Effector memory CD4-positive, alpha-beta T cell (primary cell): ENCODE measurements at places on chromosomes 5 and 9.
A peak's percentile ranks its signal among the peaks of the same experiment; 100 is the strongest.

DNA sequence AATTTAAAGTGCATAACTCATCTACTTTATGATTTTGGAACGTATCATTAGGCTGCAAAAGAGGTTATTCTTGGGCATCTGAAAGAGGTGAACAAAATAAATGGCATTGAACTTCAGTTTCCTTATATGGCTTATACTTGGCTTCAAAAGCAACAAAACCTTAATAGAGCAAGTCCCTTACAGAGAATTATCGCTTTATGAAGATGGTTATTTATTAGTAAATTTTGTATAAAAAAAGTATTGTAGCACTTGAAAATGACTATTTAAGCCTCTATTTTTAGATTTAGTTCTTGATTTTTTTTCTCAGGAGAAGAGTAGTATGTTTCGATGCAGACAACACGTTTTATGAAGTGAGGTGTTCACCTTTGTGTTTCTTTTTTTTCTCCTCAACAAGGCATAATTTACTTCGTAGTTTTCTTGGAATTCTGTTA lies 2.0 kb downstream of the ERBIN start:
- H3K36me3 ChIP-seq: no peaks in the 10 kb centered on the region
- H3K27ac ChIP-seq: peak overlapping the region; percentile 97
- H3K4me1 ChIP-seq: peaks cover 7% of the 10 kb centered on the region
- no peaks in the 10 kb centered on the region for H3K27me3 ChIP-seq

DNA sequence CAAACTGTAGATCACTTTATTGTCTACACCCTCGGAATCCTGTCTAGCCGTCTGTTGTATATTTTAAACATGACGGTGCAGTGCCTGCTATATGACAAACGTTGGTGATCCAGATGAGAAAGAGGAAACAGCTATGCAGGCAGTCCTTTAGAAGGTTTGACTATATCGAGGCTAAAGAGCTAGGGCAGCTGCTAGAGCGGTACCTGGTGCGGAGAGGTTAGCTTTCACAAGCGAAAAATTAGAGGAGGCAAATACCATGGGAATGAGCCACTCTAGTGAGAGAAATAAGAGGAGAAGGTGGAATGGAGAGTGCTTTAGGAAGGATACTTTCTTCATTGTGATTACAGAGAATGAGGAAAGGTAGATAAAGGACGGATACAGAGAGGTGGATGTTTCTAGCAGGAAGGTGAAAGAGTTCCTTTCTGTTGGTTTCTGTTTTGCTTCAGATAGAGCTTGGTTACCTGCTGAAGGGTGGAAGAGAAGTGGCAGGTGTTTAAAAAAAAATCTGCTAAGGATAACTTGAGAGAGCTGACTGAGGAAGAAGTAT lies 959 bp upstream of the FBXL17 start:
- H3K27me3 ChIP-seq: no peaks in the 10 kb centered on the region
- H3K36me3 ChIP-seq: no peaks in the 10 kb centered on the region
- no peak for DNase-seq
- peak overlapping the region; percentile 97 for H3K4me3 ChIP-seq
- H3K27ac ChIP-seq: peak overlapping the region; percentile 89

DNA sequence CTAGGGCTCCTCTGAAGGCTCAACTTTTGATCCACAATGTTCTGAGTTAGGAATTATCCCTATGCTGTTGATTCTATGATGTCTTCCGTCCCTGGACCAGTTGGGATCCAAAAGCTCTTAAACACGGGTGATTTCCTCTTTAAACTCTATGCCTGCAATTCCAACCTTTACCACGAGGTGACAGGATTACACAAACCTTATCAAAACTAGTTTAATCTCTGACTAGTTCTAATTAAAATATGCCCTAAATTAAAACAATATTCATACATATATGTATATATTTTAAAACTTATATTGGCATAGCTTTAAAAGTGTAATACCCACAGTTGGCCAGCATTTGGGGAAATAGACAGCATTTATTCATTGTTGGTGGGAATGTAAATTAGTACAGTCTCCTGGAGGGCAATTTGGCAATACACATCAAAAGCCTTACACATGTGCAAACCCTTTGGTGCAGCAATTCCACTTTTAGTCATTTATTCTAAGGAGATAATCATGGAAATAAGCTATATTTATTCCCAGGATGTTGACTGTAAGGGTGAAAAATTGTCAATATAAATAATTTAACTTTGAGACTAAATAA lies 51.6 kb upstream of the PHYKPL start:
- no peaks in the 10 kb centered on the region for H3K36me3 ChIP-seq
- H3K27ac ChIP-seq: no peak overlapping the region
- peaks cover 7% of the 10 kb centered on the region for H3K27me3 ChIP-seq
- no peaks in the 10 kb centered on the region for H3K4me1 ChIP-seq

GRCh38 chr5:123868881-123869280 lies 356.9 kb downstream of the CSNK1G3 start:
- DNase-seq: no peak
- H3K4me3 ChIP-seq: no peak overlapping the region
- H3K4me1 ChIP-seq: no peaks in the 10 kb centered on the region
- H3K27me3 ChIP-seq: no peaks in the 10 kb centered on the region
- no peak overlapping the region for H3K27ac ChIP-seq

GRCh38 chr5:135916638-135917263 lies 21.1 kb upstream of the IL9 start:
- no peak overlapping the region for H3K27ac ChIP-seq
- no peaks in the 10 kb centered on the region for H3K36me3 ChIP-seq
- no peaks in the 10 kb centered on the region for H3K27me3 ChIP-seq
- no peak for DNase-seq
- H3K4me3 ChIP-seq: no peak overlapping the region
- peaks cover 3% of the 10 kb centered on the region for H3K4me1 ChIP-seq

DNA sequence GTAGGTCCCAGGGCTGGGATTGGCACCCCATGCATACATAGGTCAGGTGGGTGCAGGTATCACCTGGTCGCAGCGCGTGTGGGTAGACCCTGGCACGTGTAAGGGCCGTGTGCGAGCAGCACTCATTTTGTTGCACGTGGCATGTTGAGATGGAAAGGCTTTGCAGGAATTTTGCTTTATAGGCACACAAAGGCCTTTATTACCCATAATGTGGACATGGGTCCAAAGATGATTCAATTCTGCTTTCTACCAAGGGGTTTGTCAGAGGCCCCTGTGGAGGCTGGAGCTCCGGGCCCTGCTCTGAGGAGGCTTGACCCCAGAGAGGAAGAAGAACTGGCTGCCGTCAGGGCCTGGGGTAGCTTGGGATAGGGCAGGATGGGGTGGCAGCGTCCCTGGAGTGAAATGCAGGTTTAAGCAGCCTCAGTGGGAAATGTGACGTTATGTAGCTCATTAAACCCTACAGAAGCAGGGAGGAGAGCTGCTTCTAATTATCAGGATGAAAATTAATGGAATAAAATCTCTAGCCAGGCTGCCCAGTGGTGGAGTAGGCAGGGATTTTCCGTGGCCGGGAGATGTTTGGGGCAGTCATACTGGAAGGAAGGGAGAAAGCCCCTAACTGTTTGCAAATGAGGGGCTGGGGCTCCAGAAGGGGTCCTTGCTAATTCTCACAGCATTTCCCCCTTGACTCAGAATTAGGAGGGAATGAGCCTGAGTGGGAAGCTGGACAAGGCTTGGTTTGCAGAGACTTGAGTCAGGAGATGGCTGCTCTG lies 103.3 kb upstream of the PITX1 start:
- no peaks in the 10 kb centered on the region for H3K4me1 ChIP-seq
- no peaks in the 10 kb centered on the region for H3K36me3 ChIP-seq
- DNase-seq: no peak
- H3K4me3 ChIP-seq: no peak overlapping the region

DNA sequence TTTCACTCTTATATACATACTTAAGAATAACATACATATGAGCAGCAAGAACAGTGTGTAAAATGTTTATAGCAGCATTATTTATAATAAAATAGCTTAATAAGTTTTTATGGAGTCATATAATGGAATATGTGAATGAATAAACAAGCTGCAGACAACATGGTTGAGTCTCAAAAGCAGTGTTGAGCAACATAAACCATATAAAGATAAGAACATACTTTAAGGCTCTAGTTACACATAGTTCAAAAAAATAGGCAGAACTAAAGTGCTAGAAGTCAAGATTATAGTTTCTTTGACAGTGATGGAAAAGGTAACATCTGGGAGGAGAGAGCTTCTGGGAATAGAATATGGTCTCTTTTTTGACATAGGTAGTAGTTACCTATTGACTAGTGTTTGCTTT lies 53.7 kb upstream of the ADAMTS19 start:
- no peaks in the 10 kb centered on the region for H3K27me3 ChIP-seq
- no peak for DNase-seq
- no peak overlapping the region for H3K4me3 ChIP-seq
- no peaks in the 10 kb centered on the region for H3K4me1 ChIP-seq

- H3K27me3 ChIP-seq: peaks cover 3% of the 10 kb centered on the region
- no peak for DNase-seq
- no peak overlapping the region for H3K4me3 ChIP-seq
- no peaks in the 10 kb centered on the region for H3K36me3 ChIP-seq
- no peaks in the 10 kb centered on the region for H3K4me1 ChIP-seq
- no peak overlapping the region for H3K27ac ChIP-seq
Observed at GRCh38 chr9:130290291-130291181, 25.0 kb downstream of the HMCN2 start.

GRCh38 chr5:51684794-51685355 lies 301.6 kb downstream of the ISL1 start:
- H3K4me3 ChIP-seq: no peak overlapping the region
- H3K4me1 ChIP-seq: no peaks in the 10 kb centered on the region
- no peaks in the 10 kb centered on the region for H3K36me3 ChIP-seq
- DNase-seq: no peak

DNA sequence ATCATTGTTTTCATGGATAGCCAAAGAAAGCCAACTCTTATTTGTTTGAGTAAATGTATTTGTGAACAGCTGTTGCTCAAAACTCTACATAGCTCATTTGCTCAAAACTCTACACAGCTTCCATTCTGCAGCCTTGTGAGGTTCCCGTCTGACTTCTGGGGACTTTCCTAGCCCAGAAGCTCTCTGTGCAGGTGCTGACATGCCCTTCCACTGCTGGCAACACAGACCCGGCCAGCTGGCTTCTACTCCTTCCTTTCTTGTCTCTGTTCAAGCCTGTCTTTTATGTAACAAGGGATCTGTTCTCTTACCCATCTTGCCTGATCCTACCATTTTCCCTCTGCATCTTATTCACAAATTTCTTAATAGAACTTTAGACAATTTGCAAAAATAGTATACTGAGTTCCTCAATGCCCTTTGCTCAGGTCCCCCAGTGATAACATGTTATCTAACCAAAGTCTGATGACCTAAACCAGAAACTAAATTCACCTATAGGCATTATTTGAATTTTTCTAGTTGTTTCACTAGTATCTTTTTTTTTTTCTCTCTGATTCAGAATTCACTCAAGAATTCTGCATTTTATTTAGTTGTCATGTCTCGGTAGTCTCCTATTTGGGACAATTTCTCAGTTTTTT lies 556.5 kb upstream of the SEMA6A start:
- H3K27ac ChIP-seq: no peak overlapping the region
- no peaks in the 10 kb centered on the region for H3K4me1 ChIP-seq
- H3K27me3 ChIP-seq: no peaks in the 10 kb centered on the region
- H3K4me3 ChIP-seq: no peak overlapping the region
- DNase-seq: no peak
- no peaks in the 10 kb centered on the region for H3K36me3 ChIP-seq

DNA sequence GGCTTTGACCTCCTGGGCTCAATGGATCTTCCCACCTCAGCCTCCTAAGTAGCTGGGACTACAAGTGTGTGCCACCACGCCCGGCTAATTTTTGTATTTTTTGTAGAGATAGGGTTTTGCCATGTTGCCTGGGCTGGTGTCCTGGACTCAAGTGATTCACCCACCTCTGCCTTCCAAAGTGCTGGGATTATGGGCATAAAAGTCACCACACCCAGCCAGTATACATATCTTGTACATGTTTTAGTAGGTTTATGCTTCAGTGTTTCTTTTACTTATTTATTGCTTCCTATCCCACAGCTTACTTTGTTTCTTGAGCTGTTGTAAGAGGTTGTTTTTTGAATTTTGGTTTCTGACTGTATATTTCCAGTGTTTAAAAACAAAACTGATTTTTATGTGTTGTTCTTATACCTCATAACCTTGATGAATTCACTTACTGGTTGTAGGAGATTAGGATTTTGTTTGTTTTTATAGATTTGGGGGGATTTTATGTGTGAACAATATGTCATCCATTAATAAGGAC lies 12.9 kb downstream of the FBXW5 start:
- no peak overlapping the region for H3K4me3 ChIP-seq
- no peaks in the 10 kb centered on the region for H3K4me1 ChIP-seq
- H3K36me3 ChIP-seq: no peaks in the 10 kb centered on the region
- DNase-seq: no peak
- H3K27ac ChIP-seq: no peak overlapping the region
- no peaks in the 10 kb centered on the region for H3K27me3 ChIP-seq

DNA sequence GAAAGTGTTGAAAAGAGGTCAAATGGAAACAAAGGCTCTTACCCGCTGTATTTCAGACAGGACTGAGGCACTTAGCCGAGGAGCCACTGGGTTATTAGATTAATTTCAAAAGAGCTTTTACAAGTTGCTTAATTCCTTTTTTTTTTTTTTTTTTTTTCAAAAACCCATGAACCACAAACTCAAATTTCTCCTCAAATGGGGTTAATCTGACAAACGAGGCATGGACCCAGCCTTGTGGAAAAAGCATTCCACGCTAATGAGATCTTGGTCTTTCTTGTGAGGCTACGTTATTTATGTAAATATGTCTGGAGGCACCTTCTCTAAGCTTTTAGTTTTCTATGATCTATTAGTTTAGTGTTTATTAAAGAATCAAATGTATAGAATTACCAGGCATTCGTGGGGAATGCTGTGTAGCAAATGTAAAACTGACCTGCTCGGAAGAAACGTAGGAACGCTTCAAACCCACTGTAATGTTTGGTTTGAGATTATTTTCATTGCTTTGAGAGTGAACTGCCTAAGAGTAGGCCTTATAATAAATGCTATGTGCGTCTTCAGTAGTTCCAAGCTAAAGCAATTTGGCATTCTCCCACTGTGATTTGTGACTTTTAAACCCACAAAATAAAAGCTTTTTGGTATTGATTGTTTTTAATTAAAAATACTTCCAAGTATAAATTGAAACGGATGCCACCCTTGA lies 134.7 kb downstream of the CDH6 start:
- H3K27ac ChIP-seq: no peak overlapping the region

DNA sequence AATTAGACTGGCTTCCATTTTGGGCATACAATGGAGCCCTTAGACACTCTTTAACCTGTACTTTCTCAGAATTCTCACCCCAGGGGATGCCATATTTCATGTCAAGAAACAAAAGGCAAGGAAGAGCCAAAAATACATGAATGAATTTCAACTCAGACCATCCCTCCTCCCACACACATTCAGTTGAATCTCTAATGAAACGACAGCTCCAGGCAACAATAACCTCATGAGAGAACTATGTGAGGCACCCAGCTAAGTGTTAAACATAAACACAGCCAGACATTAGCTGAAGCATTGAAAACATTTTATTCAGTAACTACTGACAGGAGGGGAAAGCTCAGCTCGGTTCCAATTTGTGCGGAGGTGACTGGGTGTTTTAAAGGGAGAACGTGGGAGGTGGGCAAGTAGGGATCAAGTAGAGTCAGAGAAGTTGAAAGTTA lies 1359.1 kb upstream of the CDH9 start:
- no peaks in the 10 kb centered on the region for H3K27me3 ChIP-seq
- no peaks in the 10 kb centered on the region for H3K4me1 ChIP-seq
- H3K36me3 ChIP-seq: no peaks in the 10 kb centered on the region
- H3K4me3 ChIP-seq: no peak overlapping the region
